ENCODE measurements at places on chromosomes 3 and 15.

- no peak for DNase-seq
Observed at GRCh38 chr3:126407412-126408044, 12.8 kb downstream of the CFAP100 start.

- no peak for DNase-seq
Observed at GRCh38 chr3:154779571-154779970, 300.5 kb upstream of the MME start.

GRCh38 chr15:48096813-48097212 lies 24.0 kb upstream of the SLC24A5 start:
- no peak for DNase-seq

- DNase-seq = peak; percentile 43
Observed at GRCh38 chr15:42921342-42921731, 759 bp upstream of the TTBK2 start.

DNA sequence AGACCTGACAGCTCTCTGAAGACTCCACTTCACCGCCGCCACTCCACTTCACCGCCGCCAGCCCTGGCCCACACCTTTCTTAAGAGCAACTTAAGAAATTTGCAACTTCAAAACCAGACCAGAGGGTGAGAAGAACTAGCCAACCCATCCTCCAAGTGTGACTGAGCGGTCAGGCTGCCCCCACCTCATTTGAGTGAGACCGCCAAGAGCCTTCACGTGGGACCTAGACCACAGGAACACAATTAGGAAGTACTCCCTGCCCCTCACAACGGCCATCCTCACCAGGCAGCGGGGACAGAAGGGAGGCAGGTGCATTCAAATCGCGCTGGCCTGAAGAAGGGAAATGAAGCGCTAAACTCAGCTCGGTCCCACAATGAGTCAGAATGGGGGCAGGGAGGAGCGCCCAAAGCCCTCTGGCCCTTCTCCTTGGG lies 156.8 kb upstream of the BCL6 start:
- no peak for DNase-seq

DNA sequence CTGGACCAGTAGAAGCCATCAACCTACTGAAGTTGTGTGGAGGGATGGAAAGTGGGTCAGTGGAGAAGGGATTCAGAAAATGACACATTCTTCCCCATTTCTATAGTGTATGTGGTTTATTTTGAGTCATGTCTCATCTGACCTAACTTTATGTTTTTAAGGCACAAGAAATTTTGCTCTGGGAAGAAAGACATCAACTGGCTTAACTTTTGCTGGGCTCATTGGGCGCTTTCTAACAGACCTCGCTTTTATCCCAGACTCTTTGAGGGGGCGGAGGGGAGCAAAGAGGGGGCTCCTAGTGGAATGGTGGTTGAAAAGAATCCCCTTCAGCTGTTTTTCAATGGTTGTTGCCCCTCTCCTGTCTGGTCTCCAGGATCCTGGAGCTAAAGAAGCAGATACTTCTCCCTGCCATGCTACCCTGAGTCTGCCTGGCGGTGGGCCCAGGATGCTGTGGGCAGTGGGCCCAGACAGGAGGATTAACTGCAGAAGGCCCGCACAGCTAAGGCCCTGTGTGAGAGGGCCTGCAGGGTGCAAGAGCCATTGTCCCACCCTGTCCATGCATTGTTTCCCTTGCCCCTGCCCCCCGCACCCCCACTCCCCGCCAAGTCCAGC lies 14.5 kb downstream of the CSRNP1 start:
- DNase-seq = no peak

Data from hematopoietic multipotent progenitor cell treated with erythropoietin and hydrocortisone succinate and interleukin-3 and kit ligand, for 8 days (in vitro differentiated cells).